CD4-positive, alpha-beta T cell treated with Interleukin-17A for 4 hours (primary cell): ENCODE measurements at places on chromosomes 1 and 21.

DNA sequence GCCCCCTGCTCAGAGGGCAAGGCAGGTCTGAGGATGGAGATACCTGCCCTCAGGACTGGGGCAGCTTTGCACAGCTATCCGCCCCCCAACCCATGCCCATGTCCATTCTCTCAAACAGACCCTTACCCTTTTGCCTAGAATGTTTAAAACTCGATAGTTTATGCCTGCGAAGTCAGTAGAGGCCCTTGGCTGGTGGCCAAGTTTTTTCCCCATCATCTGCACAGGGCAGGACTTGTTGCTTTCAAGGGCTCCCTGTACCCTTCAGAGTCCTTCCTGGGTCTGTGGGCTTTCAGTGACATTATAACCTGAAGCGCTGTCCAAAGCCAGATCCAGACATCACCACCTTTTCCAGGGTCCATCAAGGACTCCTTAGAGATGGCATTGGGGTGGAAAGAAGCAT, 148.7 kb upstream of the ZNF644 start:
- DNase-seq, result no peak

DNA sequence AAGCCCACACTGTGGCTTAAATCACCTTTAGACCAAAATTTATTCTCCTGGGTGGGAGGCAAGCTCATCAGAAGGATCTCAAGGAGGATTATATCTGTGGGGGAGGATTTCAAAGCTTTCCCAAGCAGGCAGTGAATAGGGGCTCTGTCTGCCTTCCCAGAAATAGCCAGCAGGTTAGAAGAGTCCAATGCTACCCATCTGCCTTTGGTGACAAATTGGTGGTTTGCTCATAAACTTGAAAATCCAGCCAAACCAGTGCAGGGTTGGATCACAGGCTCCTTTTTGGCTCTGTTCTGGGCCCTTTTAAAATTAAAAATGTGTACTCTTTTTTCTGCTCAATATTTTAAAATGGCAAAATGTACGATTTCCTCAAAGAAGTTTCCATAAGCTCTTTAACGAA, 118.9 kb upstream of the ZC3H11B start:
- DNase-seq, result no peak

DNA sequence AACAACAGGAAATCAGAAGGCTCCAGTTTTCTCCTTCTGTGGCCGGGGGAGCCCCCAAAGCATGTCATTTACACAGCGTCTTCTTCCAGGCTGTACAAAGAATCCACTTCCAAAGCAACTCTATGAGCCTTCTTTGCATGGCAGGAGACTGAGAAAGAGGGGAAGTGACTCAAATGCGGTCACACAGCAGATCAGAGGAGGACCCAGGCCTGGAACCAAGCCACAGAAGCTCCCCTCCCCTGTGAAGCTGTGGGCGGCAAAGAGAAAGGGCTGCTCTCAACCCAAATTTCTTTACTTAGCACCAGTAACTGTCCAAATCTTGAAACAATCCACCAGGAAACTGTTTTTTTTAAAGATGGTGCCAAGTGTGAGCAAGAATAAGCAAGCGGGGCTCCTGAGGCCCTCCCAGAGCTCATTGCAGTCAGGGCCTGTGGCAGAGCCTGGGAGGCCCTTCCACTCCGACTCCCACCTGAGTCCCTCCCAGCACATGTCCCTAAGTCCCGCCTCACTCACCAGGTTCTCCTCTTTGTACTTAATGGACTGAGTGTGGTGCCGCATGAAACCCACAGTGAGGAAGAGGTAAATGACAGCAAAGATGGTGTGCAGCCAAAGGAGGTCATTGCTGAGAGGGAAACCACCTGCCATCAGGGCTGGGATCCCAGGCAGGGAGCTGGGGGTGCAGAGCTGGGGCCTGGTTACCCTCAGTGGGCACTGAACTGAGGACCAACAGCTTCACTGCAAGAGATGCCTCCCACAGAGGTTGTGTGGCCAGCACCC, 15.9 kb downstream of the TMEM63A start:
- peak; percentile 83 for DNase-seq

GRCh38 chr1:202713110-202713509, 2.9 kb upstream of the SYT2 start:
- no peak for DNase-seq

- DNase-seq, result no peak
These were observed 21.9 kb downstream of the PEA15 start for GRCh38 chr1:160227034-160227433.

- no peak for DNase-seq
These were observed 141.0 kb upstream of the POU3F1 start for GRCh38 chr1:38187552-38187951.

DNA sequence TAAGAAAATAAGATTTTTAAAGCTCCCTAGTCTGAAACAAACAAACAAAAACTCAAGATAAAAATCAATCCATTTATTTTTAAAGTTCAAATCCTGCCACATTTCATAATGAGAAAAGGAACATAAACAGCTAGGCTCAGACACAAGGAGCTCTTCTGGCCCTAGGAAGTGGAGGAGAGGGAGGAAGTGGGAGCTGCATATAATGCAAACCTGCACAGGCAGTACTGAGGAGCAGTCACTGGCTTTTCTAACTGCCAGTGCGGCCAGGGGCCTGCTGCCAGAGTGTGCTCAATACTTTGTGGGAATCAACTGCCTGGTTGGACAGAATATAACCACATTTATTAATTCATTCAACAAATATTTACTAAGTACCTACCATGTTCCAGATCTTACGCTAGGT, 139.8 kb upstream of the SPATA6 start:
- DNase-seq, result no peak

DNA sequence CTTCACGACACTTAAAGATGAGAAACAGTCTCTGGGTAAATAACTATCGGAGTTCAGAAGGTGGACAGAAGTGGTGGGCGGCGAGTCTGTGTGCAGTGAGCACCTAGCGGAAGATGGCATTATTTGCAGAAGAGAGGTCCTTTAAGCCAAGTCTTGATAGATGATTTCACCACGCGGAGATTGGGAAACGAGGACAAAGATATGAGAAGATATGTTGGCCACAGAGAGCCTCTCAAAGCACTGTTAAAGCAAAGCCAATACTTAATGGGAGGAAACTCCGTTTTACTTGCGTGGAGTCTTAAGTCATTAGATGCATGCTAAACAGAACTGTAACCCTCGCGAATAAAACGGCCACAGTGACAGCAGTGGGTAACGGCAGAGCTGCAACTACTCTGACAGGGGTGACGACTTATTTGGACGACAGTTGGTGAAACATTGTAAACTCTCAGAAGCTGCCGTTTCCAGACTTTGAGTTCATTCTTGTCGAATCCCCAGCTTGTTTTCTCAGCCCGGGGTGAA, 577 bp upstream of the CEP350 start:
- peak; percentile 44 for DNase-seq

- DNase-seq, result no peak
These were observed 406.5 kb downstream of the DUSP10 start for GRCh38 chr1:221335161-221336101.

DNA sequence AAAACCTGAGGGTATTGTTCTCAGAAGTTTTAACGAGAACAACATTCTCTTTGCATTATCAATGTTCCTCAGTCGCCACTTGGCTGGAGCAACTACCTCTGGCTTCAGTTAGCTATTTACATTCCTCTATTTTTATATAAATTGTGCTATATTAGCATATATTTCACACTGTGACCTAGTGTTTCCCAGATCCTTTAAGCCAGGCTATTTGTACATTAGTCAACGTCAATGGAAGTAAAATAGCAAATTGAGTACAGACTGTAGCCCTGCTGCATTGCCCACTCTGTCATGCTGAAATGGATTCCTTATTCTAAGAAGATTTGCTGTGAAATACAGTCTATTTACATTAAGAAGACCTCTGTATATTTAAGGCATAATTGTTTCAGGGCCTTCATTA, 213.8 kb downstream of the ROR1 start:
- no peak for DNase-seq

DNA sequence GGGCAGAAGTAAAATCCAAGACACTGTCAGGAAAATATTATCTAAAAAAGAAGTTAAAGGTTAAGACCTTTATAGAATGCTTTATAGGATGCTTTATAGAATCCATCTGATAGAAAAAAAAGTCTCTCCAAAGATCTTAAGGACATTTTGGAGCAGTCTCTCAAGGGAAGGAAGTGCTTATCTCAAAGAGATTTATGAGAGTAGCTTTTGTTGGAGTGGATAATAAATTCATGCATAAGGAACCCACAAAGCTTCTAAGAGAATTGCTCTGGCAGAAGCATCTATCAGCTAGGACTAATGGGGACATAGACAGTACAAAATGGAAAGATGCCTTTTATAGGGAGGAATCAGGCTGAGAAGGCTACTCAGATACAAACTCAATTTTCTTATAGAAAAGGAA, 12.9 kb upstream of the CAP1 start:
- DNase-seq, result no peak

DNA sequence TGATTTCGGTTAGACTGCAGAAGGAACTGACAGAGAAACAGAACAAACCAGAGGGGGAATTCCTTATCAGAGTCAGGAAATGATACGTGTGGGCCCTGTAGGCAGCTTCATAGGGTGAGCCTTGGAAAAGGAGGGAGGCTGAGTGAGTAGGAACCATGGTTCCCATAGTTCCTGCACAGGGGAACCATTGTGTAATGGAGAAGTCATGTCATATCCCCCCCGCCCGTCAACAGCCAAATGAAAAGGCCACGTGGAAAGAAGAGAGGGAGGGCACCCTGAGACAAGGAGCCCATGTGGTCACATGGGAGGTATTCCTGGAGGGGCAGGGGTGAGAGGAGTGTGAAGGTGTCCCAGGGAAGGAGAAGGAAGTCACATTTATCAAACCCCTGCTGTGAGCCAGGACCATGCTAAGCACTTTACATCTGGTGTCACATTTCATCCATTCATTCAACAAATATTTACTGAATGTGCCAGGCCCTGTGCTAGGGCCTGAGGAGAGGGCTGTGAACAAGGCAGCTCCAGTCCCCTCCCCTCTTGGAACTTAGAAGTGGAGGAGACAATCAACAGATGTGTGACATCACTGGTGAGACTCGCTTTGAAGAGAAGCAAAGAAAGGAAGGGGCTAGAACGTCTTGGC, 15.7 kb upstream of the FGR start:
- no peak for DNase-seq

- DNase-seq, result no peak
These were observed 7.7 kb downstream of the ADAMTS1 start for GRCh38 chr21:26837539-26837938.

GRCh38 chr1:180680558-180681144, 48.8 kb downstream of the XPR1 start:
- DNase-seq, result no peak

DNA sequence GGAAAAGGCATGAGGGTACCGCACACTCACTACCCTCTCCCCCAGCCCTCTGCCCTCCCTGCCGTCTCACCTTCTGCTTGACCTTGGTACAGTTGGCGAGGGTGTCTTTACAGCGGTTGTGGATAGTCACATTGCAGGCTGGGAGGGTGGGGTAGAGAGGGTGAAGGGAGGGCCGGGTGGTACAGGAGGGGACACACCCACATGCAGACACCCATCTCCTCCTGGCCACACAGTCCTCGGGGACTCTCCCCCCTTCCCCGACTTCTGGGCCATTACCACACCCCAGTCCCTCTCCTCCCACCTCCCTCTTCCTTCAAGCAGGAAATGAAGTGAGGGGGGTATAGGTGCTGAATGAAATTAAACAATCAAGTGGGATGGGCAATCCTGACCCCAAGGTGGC, 11.6 kb downstream of the ARHGEF2 start:
- DNase-seq, result no peak

- no peak for DNase-seq
These were observed 5.4 kb upstream of the NBPF1 start for GRCh38 chr1:16618719-16619118.

- no peak for DNase-seq
These were observed 195.4 kb upstream of the IVNS1ABP start for GRCh38 chr1:185512442-185512841.

DNA sequence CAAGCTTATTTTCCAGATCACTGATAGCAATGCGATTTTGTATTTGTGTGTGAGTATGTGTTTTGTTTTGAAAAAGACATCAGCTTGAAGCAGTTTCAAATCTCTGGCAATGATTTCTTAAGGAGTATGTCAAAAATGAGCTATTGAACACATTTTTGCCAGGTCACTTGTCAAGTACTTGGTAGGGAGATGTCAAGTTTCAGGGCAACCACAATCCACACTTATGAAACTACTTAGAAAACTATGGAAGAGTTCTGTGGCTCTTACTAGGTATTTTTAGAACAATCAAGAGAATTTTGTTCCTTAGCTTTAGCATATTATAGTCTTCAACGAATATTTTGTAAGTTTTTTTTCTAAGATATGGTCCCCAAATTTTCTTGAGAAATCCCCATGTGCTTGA, 318.8 kb upstream of the ZRANB2 start:
- no peak for DNase-seq

- no peak for DNase-seq
These were observed 111.6 kb downstream of the ADGRL2 start for GRCh38 chr1:81912383-81912782.

DNA sequence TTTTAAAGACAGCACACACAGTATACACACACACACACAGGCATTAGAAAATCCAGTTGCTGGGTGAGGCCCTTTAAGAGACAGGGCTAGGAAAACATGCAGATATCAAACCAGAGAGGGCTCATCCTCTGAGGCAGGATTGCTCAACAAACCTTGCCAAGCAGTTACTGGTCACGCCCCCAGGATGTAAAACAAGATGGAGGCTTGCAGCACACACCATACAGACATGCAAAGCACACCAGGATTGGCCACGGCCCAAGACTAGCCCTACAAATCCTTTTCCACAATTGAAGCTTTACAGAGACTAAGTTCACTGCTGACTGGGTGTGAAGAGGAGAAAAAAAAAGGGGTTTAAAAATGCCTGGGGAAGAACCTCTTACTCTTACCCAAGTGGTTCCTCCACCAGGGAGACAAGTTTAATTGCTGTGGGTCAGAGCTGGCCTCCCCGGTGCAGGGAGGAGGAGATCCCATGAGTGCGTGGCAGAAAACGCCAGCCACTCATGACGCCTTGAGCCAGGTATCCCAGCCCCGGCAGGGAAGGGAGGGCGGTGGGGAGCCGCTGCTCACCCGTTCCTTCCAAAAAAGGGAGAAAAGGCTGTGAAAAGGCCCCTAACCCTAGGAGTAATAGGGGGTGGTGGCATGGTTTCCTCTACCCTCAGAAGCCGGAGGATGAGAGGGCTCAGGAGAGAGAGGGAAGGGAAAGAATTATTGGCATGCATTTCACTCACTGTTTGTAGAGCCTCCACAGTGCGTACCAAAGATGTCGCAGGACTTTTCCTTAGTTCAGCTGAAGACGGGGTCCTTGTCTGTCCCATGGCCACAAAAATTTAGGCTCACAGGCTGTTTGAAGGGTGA, 594.6 kb upstream of the ZP4 start:
- DNase-seq, result no peak
